Natural killer cell (primary cell): ENCODE measurements at places on chromosomes 5 and 9. TPM values are rescaled to one million over a fixed set of nuclear protein-coding genes. Genes with fewer than 3 reads are reported as not detected.

GRCh38 chr5:122455939-122456338, 143.9 kb downstream of the SNCAIP start:
- no peaks in the 10 kb centered on the region for H3K36me3 ChIP-seq
- no peaks in the 10 kb centered on the region for H3K27me3 ChIP-seq
- DNase-seq: no peak

GRCh38 chr5:19987612-19988361, at the start of gene CDH18:
TSS of gene CDH18 (minus strand) at chr5:19988200. CDS start at chr5:19838986, 149,214 bp downstream.
- no peak within 1 kb of the TSS for H3K4me3 ChIP-seq
- H3K36me3 ChIP-seq: no peaks in the 10 kb centered on the region
- no peaks in the 10 kb centered on the region for H3K27me3 ChIP-seq
- no peaks in the 10 kb centered on the region for H3K4me1 ChIP-seq
- DNase-seq: no peak

- no peak for DNase-seq
- H3K36me3 ChIP-seq: peaks cover 63% of the 10 kb centered on the region
- no peak overlapping the region for H3K4me3 ChIP-seq
- no peak overlapping the region for H3K27ac ChIP-seq
- no peaks in the 10 kb centered on the region for H3K27me3 ChIP-seq
These were observed 11.6 kb upstream of the SPTAN1 start for GRCh38 chr9:128540634-128541360.

GRCh38 chr5:153116916-153117315, 373.6 kb upstream of the GRIA1 start:
- no peak for DNase-seq
- no peaks in the 10 kb centered on the region for H3K27me3 ChIP-seq
- no peaks in the 10 kb centered on the region for H3K4me1 ChIP-seq
- no peak overlapping the region for H3K27ac ChIP-seq
- H3K36me3 ChIP-seq: no peaks in the 10 kb centered on the region
- no peak overlapping the region for H3K4me3 ChIP-seq

- no peak overlapping the region for H3K27ac ChIP-seq
- no peak overlapping the region for H3K4me3 ChIP-seq
- DNase-seq: no peak
- H3K36me3 ChIP-seq: peaks cover 81% of the 10 kb centered on the region
- no peaks in the 10 kb centered on the region for H3K27me3 ChIP-seq
- no peaks in the 10 kb centered on the region for H3K4me1 ChIP-seq
These were observed 172.2 kb downstream of the CDC42SE2 start for GRCh38 chr5:131436081-131436480.

DNA sequence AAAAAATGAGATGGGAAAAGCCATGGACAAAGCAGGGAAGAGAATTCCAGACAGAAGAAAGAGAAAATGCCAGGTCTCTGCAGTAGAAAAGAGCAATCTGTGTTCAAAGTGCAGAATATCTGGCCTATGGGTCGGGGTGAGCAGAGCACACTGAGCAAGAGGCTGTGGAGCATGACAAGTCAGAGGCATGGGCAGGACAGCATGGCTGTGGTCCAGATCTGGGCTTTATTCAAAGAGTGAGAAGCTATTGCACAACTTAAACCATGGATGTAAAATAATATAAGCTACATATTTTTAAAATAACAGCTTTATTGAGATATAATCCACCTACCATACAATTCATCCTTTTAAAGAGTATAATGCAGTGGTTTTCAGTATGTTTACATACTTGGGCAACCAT, 133.1 kb upstream of the SPDL1 start:
- no peaks in the 10 kb centered on the region for H3K4me1 ChIP-seq
- no peak for DNase-seq
- no peak overlapping the region for H3K27ac ChIP-seq
- no peak overlapping the region for H3K4me3 ChIP-seq
- H3K27me3 ChIP-seq: no peaks in the 10 kb centered on the region

- no peaks in the 10 kb centered on the region for H3K27me3 ChIP-seq
- peak; percentile 81 for DNase-seq
- no peak overlapping the region for H3K4me3 ChIP-seq
- peaks cover 5% of the 10 kb centered on the region for H3K4me1 ChIP-seq
- peaks cover 55% of the 10 kb centered on the region for H3K36me3 ChIP-seq
These were observed 18.4 kb upstream of the F2RL2 start for GRCh38 chr5:76641514-76642120.

DNA sequence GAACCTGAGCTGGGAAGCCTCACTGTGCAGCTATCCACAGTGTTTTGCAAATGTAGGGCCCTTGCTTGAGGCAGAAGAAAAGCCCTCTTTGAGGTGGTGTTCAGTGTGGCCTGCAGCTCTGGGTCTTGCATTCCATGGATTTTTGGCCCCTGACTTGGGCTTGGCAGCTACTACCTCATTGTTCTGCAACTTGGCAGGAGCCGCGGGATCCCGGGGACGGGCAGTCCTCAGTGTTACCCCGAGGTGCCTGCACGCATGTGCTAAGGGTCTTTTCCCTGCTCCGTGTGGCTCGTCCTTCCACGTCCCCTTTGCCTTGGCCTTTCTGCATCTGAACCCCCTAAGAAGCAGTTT, 39.8 kb downstream of the NEK6 start:
- no peaks in the 10 kb centered on the region for H3K27me3 ChIP-seq
- no peak overlapping the region for H3K27ac ChIP-seq
- H3K36me3 ChIP-seq: peaks cover 3% of the 10 kb centered on the region
- no peak for DNase-seq
- peaks cover 72% of the 10 kb centered on the region for H3K4me1 ChIP-seq
- H3K4me3 ChIP-seq: no peak overlapping the region

GRCh38 chr5:168311061-168311566, 19.7 kb downstream of the WWC1 start:
- H3K4me3 ChIP-seq: no peak overlapping the region
- no peak for DNase-seq
- H3K27ac ChIP-seq: no peak overlapping the region
- H3K27me3 ChIP-seq: no peaks in the 10 kb centered on the region

DNA sequence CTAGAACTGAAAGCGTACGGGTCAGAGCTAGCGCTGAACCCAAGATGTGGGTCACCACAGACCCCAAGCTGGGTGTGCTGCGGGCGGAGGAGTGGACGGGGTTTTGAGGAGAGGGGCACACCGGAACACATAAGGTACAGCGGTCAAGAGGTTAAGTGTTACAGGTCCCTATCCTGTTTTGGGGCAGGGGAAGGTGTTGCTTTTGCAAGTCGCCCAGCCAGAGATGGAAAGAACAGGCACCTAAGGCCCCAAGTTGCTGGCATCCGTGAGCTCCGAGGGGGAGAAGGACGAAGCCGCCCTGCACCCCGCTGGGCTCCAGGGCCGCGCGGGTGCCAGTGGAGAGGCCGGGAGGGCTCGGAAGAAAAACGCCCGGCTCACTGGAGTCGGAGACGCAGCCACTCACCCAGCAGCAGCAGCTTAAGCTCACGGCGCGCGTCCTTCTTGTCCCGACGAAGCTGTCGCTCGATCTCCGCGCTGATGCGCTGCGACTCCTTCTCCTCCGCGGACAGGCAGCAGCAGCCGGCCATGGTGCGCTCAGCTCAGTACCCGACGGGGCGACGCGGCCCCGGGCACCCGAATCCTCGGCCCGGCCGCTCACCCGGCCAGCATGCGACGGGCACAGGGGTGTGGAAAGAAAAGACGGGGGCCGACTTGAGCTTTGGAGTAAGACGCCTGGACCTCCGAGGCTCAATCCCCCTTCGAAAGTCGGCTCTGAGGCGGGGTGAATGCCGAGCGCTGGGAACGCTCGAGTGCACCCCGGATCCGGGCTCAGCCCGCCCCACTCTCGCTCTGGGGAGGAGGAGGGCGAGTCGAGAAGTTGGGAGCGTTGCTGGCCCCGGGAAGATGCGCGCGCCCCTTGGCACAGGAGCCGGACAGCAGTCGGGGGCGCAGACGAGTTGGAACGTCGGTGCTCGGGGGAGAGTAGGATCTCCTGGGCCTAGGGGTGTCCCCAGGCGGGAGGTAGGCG, 572 bp downstream of the GNA14 start:
- H3K4me1 ChIP-seq: peaks cover 12% of the 10 kb centered on the region
- no peak overlapping the region for H3K4me3 ChIP-seq
- no peak overlapping the region for H3K27ac ChIP-seq

DNA sequence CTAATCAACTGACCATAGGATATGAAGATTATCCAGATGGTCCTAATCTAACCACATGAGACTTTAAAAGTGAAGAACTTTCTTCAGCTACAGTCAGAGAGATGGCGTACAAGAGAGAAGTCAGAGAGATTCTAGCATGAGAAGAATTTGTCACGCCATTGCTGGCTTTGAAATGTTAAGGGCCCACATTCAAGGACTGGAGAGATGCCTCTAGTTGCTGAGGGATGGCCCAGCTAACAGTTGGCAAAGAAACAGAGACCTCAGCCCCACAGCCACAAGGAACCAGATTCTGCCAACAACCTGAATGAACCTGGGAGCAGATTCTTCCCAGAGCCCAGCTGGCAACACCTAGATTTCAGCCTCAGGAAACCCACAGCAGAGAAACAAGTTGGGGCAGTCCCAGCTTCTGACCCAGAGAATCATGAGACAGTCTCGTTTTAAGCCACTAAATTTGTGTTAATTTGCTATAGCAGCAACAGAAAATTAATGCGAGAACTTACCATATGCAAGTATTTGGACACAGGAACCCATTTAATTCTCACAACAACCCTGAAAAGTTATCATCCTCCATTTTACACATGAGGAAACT, 132.0 kb downstream of the MLLT3 start:
- no peaks in the 10 kb centered on the region for H3K27me3 ChIP-seq
- H3K36me3 ChIP-seq: no peaks in the 10 kb centered on the region

GRCh38 chr9:95305770-95306492, 11.6 kb downstream of the FANCC start:
- H3K27me3 ChIP-seq: no peaks in the 10 kb centered on the region
- H3K36me3 ChIP-seq: no peaks in the 10 kb centered on the region
- no peak overlapping the region for H3K4me3 ChIP-seq
- H3K4me1 ChIP-seq: no peaks in the 10 kb centered on the region
- H3K27ac ChIP-seq: no peak overlapping the region
- no peak for DNase-seq

DNA sequence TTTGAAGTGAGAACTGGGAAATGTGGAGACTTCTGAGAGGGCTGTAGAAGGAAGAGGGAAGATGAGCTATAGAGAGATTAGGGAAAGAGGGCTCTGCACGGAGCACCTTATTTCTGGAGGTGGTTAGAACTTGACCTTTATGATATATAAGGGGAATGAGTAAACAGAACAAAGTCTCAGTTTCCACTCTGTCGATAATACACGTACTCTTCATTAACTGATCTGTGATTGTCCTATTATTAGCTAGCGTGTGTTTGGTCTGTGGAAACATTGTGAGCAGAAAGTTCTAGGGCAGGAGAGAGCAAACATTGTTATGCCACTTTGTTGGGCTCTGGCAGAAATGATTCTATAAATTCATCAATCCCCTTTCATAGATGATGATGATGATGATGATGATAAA, 118.5 kb downstream of the UGCG start:
- peaks cover 11% of the 10 kb centered on the region for H3K4me1 ChIP-seq
- no peaks in the 10 kb centered on the region for H3K27me3 ChIP-seq
- no peaks in the 10 kb centered on the region for H3K36me3 ChIP-seq

GRCh38 chr5:150778517-150779396, at the start of gene SMIM3:
TSS of gene SMIM3 (plus strand) at chr5:150778757. CDS start at chr5:150795441, 16,684 bp downstream.
- H3K36me3 ChIP-seq: no peaks in the 10 kb centered on the region
- H3K4me3 ChIP-seq: peak within 1 kb of the TSS; percentile 80
- peaks cover 45% of the 10 kb centered on the region for H3K4me1 ChIP-seq

DNA sequence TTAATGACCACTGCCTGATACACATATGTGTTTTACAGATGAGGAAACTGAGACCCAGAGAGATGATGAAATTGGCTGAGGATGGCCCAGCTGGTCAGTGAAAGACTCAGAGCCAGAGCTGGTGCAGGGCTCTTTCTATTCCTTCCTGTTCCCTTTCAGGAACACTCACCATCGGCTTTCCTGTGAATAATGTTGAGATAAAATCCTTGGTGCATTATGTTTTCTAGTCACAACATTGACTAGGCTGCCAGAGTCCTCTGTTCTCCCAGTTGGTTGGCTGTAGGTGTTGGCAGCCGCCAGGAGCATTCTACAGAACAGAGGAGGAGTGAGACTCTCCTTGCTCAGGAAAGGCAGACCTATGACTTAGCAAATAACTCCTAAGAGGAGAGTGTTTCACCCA, 14.8 kb downstream of the TGFBI start:
- no peak overlapping the region for H3K27ac ChIP-seq
- DNase-seq: no peak
- no peaks in the 10 kb centered on the region for H3K4me1 ChIP-seq
- H3K4me3 ChIP-seq: no peak overlapping the region

- H3K36me3 ChIP-seq: no peaks in the 10 kb centered on the region
- H3K27ac ChIP-seq: no peak overlapping the region
- H3K4me1 ChIP-seq: no peaks in the 10 kb centered on the region
- H3K4me3 ChIP-seq: no peak overlapping the region
- no peak for DNase-seq
These were observed 865.0 kb upstream of the ACO1 start for GRCh38 chr9:31519424-31519823.

DNA sequence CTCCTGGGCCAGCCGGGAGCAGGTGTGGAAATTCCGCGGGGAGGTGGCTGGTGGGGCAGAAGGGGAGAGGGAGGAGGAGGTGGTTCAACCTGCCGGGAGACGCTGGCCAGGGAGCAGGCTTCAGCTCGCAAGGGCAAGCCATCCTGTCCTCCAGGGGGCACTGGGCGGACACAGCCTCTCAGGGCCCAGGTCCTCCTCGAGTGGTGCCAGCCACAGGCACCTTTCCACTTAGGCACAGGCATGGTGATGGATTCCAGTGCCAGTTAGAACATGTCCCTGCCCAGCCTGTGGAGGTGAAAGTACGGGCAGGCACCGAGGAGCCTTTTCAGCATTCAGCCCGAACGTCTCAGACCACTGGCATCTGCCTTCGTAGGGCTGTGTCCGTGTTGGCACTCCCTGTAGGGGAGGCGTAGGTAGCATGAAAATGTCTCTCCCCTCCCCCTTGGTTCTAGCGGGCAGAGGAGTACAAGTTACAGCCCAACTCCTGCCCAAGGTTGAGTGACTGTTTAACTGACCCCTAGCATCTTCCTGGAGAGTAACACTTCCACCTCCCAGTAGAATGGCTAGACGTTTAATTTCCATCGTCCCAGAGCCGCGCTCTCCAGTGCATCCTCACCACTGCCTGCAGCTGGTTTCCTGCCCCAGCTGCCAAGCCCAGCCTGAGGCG, 48.9 kb downstream of the DAB2IP start:
- peaks cover 32% of the 10 kb centered on the region for H3K27me3 ChIP-seq
- peak overlapping the region; percentile 23 for H3K4me3 ChIP-seq
- no peak overlapping the region for H3K27ac ChIP-seq
- no peaks in the 10 kb centered on the region for H3K36me3 ChIP-seq
- peak; percentile 33 for DNase-seq

TRIM14 gene
- total RNA-seq: 66.5 TPM

ANKRD18B gene
- total RNA-seq: not detected

B4GALT7 gene
- total RNA-seq: 38.5 TPM

TICAM2 gene
- total RNA-seq: 1.4 TPM

CCDC171 gene
- total RNA-seq: 2.6 TPM

VCAN gene
- total RNA-seq: 28.4 TPM

MYMK gene
- not detected for total RNA-seq

FOXI1 gene
- total RNA-seq: 0.18 TPM

CATSPER3 gene
- 0.31 TPM for total RNA-seq

RASGRF2 gene
- total RNA-seq: 6.1 TPM

KIF2A gene
- 95.2 TPM for total RNA-seq

KIF4B gene
- total RNA-seq: not detected
